Fibroblast of skin of abdomen (primary cell): ENCODE measurements at places on chromosomes 13 and 19.

DNA sequence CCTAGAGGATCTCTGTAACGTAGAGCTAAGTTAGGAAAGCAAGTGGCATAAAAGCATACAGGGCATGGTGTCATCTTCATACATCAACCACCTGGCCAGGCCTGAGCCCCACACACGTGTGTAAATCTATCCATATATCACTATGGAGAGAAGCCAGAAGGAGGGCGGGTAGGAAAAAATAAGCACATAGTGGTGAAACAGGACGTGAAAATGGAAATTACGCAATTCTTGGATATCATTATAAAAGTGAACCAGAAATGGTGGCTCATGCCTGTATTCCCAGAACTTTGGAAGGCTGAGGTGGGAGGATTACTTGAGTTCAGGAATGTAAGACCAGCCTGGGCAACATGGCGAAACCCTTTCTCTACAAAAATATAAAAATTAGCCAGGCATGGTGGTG, 43.4 kb downstream of the PDCD5 start:
- DNase-seq = no peak

GRCh38 chr13:79485014-79485811, 4.3 kb downstream of the NDFIP2 start:
- peak; percentile 89 for DNase-seq

- DNase-seq = peak; percentile 21
These were observed 174.5 kb downstream of the TBC1D4 start for GRCh38 chr13:75307370-75307949.

DNA sequence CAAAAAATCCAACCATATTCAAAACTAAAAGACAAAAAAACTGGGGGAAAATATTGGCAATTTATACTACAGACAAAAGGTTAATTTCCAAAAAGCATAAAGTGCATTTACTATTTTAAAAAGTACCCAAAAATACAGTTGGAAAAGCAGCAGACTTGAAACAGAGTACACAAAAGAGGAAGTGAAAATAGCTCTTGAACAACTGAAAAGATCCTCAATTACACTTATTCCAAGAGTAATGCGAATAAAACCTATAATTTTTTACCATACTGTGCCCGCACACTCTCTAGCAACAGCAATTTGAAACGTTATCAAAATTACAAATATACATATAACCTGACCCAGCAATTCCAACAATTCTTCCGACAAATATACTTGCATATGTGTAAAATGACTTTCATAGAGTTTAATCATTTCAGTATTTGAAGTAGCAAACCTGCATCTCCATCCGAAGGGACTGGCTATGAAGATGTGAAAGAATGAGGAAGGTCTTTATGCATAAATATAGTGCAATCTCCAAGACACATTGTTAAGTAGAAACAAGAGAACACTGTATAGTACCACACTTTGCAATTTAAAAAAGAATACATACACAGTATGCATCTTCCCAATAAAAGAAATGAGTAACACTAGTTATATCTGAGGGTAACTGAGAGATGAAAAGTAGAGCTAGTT, 25.4 kb downstream of the ALG5 start:
- DNase-seq = no peak

GRCh38 chr19:40809358-40810086, 10.5 kb downstream of the EGLN2 start:
- DNase-seq = no peak

DNA sequence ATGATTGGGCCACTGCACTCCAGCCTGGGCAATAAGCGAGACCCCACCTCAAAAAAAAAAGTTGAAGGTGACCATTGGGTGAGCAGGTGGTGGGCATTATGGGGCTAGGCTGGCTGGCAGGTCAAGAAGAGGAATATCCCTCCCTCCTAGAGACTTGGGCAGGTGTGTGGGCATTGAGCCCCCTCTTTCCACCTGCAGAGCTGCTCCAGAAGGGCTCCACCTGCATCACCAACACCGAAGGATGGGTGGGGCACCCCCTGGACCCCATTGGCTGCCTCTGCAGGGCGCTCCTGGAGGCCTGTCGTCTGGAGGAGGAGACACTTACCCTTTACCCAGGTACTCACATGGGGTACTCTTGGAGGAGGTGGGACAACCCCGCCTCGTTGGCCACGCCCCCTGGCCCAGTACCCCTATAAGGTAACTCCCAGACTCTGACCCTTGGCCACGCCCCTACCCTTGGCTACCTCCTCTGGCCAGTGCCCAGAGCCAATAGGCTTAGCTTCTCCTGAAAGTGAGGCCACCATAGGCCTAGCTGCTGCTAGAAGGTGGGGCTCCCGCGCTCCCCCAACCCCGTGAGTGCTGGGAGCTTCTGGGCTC, 21.9 kb downstream of the ZSWIM4 start:
- DNase-seq = no peak

GRCh38 chr13:51902776-51903175, 41.0 kb downstream of the CCDC70 start:
- DNase-seq = no peak

GRCh38 chr19:4456476-4456842, 1.1 kb downstream of the UBXN6 start:
- DNase-seq = peak; percentile 76

DNA sequence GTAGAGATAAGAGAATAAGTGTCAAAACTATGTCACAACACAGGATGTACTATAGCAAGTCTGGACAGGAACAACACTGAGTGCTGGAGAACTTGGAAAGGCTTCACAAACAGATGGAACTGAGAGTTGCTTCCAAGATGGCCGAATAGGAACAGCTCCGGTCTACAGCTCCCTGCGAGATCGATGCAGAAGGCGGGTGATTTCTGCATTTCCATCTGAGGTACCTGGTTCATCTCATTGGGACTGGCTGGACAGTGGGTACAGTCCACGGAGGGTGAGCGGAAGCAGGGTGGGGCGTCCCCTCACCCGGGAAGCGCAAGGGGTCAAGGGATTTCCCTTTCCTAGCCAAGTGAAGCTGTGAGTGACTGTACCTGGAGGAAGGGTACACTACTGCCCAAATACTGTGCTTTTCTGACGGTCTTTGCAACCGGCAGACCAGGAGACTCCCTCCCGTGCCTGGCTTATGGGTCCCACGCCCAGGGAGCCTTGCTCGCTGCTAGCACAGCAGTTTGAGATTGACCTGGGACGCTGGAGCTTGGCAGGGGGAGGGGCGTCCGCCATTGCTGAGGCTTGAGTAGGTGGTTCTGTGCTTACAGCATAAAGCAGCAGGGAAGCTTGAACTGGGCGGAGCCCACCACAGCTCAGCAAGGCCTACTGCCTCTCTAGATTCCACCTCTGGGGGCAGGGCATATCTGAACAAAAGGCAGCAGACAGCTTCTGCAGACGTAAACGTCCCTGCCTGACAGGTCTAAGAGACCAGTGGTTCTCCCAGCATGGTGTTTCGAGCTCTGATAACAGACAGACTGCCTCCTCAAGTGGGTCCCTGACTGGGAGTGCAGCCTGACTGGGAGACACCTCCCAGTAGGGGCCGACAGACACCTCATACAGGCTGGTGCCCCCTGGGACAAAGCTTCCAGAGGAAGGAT, 46.0 kb downstream of the USP12 start:
- DNase-seq = no peak

DNA sequence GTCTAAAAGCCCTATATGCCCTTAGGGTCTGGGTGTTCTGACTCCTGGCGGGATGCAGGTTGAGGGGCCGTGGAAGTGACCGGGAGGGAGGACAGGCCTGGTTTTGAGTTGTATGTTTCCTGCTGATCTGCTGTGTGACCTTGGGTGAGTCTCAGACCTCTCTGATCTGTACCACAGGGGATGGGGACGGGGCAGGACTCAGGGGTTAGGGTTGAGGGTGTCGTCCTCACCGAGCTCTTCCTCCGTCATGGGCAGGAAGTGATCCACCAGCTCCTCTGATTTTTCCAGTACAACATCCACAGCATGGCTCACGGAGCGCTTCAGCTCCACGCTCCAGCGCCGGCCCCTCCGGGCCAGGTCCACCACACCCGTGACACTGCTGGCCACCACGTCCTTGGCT, 6.2 kb downstream of the PLIN5 start:
- DNase-seq = no peak

DNA sequence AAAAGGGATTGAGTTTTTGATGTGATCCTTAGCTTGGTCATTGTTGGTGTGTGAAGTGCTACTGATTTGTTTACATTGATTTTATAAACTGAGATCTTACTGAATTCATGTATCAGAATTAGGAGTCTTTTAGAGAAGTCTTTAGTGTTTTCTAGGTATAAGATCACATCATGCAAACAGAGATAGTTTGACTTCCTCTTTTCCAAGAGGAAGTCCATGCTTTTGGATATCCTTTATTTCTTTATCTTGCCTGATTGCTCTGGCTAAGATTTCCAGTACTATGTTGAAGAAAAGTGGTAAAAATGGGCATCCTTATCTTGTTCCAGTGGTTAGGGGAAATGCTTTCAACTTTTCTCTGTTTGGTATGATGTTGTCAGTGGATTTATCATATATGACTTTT, 561.2 kb upstream of the SLITRK1 start:
- DNase-seq = no peak

- DNase-seq = no peak
These were observed 1368.1 kb downstream of the EFNB2 start for GRCh38 chr13:105167385-105167784.

GRCh38 chr13:22726726-22727125, 454.1 kb upstream of the SGCG start:
- no peak for DNase-seq

- DNase-seq = no peak
These were observed 27.4 kb downstream of the IL12RB1 start for GRCh38 chr19:18059297-18059696.
